ENCODE measurements at places on chromosomes 3 and 15.

DNA sequence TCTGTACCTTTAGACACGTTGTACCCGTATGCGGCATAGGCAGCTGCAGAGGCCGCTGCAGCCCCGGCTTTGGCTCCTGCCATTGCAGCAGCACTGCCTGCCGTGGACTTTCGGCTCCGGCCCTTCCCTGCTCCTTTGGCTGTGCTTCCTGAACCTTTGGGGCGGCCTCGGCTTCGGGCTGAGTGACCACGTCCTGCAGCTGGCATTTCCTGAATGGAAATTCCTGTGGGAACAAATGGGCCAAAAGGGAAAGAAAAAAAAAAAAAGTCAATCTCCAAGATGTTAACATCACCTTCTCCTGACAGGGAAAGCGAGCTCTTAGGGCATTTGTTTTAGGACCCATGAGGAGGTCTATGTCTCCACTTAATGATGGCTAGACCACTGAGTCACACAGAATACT is 29.6 kb downstream of the CHAC1 start:
- H3K4me1 ChIP-seq = no peaks in the 10 kb centered on the region
- peaks cover 95% of the 10 kb centered on the region for H3K36me3 ChIP-seq
- no peaks in the 10 kb centered on the region for H3K27me3 ChIP-seq
- no peak overlapping the region for H3K27ac ChIP-seq
- DNase-seq = no peak

DNA sequence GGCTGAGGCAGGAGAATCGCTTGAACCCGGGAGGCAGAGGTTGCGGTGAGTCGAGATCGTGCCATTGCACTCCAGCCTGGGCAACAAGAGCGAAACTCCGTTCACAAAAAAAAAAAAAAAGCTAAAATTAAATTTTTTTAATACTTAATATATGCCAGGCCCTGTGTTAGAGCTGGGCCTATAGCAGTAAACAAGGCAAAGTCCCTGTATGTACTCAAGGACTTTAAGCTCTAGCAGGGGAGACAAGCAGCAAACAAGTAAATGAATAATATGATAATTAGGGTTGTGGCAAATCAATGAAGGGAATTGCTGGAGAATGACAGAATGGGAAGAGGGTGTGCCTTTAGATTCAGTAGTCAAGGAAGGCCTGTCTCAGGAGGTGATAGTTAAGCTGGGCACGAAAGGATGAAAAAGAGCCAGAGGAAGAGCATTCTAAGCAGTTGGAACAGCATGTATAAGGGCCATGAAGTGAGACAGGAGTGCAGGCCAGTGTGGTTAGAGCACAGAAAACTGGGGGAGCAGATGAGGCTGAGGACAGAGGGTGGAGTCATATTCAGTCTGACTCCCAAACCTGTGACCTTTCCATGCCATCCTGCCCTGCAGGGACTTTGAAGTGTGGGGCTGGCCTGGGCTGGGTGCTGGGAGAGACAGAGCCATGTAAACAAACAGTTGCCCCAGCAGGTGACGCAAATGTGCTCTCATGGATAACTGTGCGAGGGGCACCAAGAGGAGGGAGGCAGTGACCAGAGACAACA is 6.6 kb upstream of the RAF1 start:
- H3K36me3 ChIP-seq = no peaks in the 10 kb centered on the region
- DNase-seq = no peak
- peaks cover 3% of the 10 kb centered on the region for H3K4me1 ChIP-seq
- H3K4me3 ChIP-seq = no peak overlapping the region
- H3K27me3 ChIP-seq = no peaks in the 10 kb centered on the region

GRCh38 chr15:94075349-94075748 is 156.0 kb upstream of the MCTP2 start:
- no peaks in the 10 kb centered on the region for H3K36me3 ChIP-seq
- DNase-seq = no peak
- H3K4me1 ChIP-seq = no peaks in the 10 kb centered on the region
- no peak overlapping the region for H3K4me3 ChIP-seq
- H3K27ac ChIP-seq = no peak overlapping the region

DNA sequence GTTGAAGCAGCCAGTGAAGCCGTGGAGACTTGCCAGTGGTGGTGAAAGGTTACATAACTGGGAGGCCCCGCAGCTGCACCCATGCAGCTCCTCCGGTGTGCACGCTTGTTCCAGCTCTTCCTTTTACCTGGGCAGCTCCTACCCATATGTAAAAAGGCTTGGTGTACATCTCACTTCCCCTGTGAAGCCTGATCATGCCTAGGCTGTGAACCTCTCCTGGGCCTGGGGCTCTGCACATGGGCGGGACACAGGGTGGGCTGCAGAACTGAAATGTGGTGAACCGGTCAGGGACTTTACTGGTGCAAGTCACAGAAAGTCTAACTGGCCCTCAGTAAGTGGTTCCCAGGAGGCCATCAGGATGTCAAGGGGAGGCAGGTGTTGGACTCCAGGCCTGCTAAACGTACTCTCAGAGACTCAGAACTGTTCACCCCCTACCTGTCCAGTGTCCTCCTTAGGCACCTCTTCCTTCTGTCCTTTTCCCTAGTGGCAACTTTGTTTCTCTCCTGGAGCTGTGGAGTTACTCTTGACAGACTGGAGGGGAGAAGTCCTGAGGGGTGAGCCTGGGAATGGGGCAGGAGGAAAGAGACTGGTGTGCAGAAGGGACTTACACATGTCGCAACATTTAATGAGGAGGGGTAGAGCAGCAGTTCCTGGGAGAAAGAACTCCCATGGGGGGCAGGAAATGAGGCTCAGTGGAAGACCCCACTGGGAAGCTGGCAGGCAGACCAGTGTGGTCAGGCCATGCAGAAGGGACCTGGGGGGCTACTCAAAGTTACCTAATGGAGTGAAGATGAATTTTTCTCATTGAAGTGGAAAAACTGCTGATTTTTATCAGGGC is 148.1 kb downstream of the EEFSEC start:
- DNase-seq = no peak

DNA sequence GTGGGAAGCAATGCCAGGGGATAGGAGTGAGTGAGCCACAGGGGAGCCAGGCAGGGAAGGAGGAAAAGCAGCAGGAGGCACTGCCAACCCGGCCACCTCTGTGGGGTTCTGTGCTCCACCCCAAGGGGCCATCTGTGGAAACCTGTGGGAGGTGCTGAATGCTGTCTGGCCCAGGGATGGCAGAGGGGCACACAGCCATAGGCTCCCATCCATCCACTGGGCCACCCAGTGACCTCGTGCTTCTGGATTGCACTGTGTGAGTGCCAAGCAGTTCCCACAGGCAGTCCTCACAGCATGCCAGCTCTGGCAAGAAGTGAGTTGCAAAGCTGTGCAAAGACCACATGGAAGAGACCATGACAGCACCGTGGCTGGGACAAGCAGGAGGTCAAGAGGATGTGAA is 27.5 kb downstream of the DNAJB8 start:
- H3K36me3 ChIP-seq = no peaks in the 10 kb centered on the region
- H3K27ac ChIP-seq = no peak overlapping the region
- H3K4me1 ChIP-seq = 0 out of 3 replicates have a peak, but pooled peaks cover 2% of the 10 kb centered on the region
- H3K27me3 ChIP-seq = peaks cover 22% of the 10 kb centered on the region
- no peak for DNase-seq

GRCh38 chr3:37501571-37502313 is 327.4 kb upstream of the LRRFIP2 start:
- H3K27ac ChIP-seq = no peak overlapping the region
- no peaks in the 10 kb centered on the region for H3K36me3 ChIP-seq
- H3K4me1 ChIP-seq = no peaks in the 10 kb centered on the region
- H3K4me3 ChIP-seq = no peak overlapping the region

DNA sequence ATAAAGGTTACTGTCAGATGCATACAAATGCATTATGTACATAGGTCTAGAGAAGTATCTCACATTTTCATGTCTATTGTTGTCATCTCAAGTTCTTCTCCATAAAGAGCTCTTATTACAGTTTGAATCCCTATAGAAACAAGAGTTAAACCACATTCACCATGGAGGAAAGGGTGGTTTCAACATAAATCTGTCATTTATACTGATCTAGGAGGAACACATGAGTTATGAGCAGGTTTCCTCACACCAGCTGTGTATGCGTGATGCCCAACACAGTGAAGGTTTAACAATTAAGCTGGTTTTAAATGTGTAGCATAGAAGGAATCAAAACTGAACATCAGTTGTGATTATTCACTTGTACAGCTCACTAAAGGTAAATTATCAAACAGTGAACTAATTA is 251.7 kb downstream of the KCNMB2 start:
- no peaks in the 10 kb centered on the region for H3K4me1 ChIP-seq
- no peaks in the 10 kb centered on the region for H3K27me3 ChIP-seq
- no peak overlapping the region for H3K4me3 ChIP-seq
- no peak for DNase-seq
- H3K36me3 ChIP-seq = no peaks in the 10 kb centered on the region

DNA sequence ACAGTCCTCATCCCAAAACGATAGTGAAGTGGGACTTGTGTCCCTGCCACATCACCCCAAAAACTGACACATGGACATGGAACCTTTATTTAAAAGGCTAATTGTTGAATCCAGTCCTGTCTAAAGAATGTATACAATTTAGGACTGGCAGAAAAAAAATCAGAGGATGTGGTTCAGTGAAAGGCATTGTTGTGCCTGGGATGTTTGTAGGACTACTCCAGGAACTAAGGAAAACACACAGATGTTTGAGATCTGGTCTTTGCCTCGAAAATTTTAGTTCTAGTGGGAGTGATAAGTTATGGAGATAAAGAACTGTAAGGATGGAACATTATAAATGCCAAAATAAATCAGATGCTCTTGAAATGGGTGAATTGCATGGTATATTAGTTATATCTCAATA is 27.2 kb downstream of the VGLL4 start:
- DNase-seq = no peak
- H3K27me3 ChIP-seq = no peaks in the 10 kb centered on the region
- H3K27ac ChIP-seq = no peak overlapping the region
- no peaks in the 10 kb centered on the region for H3K4me1 ChIP-seq
- no peaks in the 10 kb centered on the region for H3K36me3 ChIP-seq

- no peak overlapping the region for H3K4me3 ChIP-seq
- no peaks in the 10 kb centered on the region for H3K4me1 ChIP-seq
- H3K36me3 ChIP-seq = no peaks in the 10 kb centered on the region
- H3K27ac ChIP-seq = no peak overlapping the region
- no peaks in the 10 kb centered on the region for H3K27me3 ChIP-seq
Measured at GRCh38 chr3:160956785-160957184, 148.4 kb downstream of the B3GALNT1 start.

GRCh38 chr3:181326637-181327223 is 337.2 kb upstream of the DNAJC19 start:
- H3K4me1 ChIP-seq = no peaks in the 10 kb centered on the region
- no peaks in the 10 kb centered on the region for H3K36me3 ChIP-seq
- peak; percentile 16 for DNase-seq
- no peaks in the 10 kb centered on the region for H3K27me3 ChIP-seq
- H3K27ac ChIP-seq = no peak overlapping the region
- no peak overlapping the region for H3K4me3 ChIP-seq

- H3K4me1 ChIP-seq = peaks cover 32% of the 10 kb centered on the region
- no peak overlapping the region for H3K27ac ChIP-seq
- peak; percentile 38 for DNase-seq
- no peak overlapping the region for H3K4me3 ChIP-seq
Measured at GRCh38 chr3:13876451-13877100, 3.3 kb downstream of the WNT7A start.

GRCh38 chr3:119590706-119591105 is 7.0 kb upstream of the PLA1A start:
- no peak overlapping the region for H3K27ac ChIP-seq
- no peak overlapping the region for H3K4me3 ChIP-seq
- H3K4me1 ChIP-seq = no peaks in the 10 kb centered on the region

DNA sequence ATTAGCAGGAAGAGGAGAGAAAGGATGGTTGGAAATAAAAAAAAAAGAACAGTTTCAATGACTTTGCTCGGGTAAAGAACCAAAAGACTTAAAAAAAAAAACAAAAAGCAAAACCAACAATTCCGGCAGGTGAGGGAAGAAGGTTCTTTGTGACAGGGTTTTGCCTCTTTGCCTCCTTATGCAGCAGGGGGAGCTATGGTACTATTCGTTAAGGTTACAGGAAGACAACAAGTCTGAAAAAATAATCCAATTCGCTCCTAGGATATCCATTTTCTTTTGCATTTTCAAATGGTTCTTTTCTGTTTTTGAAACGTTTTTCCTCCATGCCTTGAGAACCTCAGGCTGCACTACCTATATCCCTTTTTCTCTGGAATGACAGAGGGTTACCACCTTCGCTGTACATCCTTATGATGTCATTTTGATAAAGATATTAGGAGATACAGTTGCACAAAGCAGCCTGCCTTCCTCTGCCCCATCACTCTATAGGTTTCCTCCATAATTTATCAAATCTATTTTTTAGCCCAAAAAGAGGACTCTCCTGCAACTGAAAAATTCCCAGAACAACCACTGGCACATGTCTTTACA is 55.0 kb downstream of the CFAP20DC start:
- no peak overlapping the region for H3K4me3 ChIP-seq
- H3K4me1 ChIP-seq = peaks cover 2% of the 10 kb centered on the region
- no peak overlapping the region for H3K27ac ChIP-seq
- H3K36me3 ChIP-seq = no peaks in the 10 kb centered on the region

DNA sequence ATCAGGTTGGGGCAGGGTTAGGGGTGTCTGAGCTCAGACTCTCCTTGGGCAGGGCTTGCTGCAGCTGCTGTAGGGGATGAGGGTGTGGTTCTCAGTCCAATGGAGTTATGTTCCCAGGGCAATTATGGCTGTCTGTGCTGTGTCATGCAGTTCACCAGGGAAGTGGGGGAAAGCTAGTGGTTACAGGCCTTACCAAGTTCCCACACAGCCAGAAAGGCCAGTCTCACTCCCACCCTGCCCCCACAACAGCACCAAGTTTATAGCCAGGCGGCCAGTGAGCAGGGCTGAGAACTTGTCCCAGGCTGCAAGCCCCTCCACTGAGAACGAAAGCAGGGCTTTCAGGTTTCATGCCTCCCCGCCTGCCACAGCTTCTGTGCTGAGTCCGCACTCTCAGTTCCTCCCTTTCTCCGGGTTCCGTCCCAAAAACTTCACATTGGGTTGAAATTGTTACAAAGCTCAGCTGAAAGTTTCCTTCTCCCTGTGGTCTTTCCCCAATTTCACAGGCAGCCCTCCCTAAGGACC is 19.6 kb upstream of the CPOX start:
- no peaks in the 10 kb centered on the region for H3K27me3 ChIP-seq
- H3K4me1 ChIP-seq = no peaks in the 10 kb centered on the region
- no peak overlapping the region for H3K27ac ChIP-seq
- no peaks in the 10 kb centered on the region for H3K36me3 ChIP-seq

GRCh38 chr3:16908896-16909295 is 24.1 kb downstream of the PLCL2 start:
- no peak for DNase-seq
- peaks cover 8% of the 10 kb centered on the region for H3K4me1 ChIP-seq
- H3K27me3 ChIP-seq = no peaks in the 10 kb centered on the region
- no peaks in the 10 kb centered on the region for H3K36me3 ChIP-seq
- no peak overlapping the region for H3K4me3 ChIP-seq

- H3K4me3 ChIP-seq = no peak overlapping the region
- H3K4me1 ChIP-seq = no peaks in the 10 kb centered on the region
- H3K27ac ChIP-seq = no peak overlapping the region
- H3K27me3 ChIP-seq = no peaks in the 10 kb centered on the region
- no peak for DNase-seq
Measured at GRCh38 chr15:27449941-27450340, 479.0 kb downstream of the GABRG3 start.

All from K562 (cell line).